Smooth muscle cell of the brain vasculature (primary cell): ENCODE measurements at places on chromosomes 5 and 9.

- no peak for DNase-seq
These were observed 41.3 kb downstream of the IRX2 start for GRCh38 chr5:2709976-2710689.

- no peak for DNase-seq
These were observed 1.9 kb upstream of the GPBP1 start for GRCh38 chr5:57171816-57172465.

DNA sequence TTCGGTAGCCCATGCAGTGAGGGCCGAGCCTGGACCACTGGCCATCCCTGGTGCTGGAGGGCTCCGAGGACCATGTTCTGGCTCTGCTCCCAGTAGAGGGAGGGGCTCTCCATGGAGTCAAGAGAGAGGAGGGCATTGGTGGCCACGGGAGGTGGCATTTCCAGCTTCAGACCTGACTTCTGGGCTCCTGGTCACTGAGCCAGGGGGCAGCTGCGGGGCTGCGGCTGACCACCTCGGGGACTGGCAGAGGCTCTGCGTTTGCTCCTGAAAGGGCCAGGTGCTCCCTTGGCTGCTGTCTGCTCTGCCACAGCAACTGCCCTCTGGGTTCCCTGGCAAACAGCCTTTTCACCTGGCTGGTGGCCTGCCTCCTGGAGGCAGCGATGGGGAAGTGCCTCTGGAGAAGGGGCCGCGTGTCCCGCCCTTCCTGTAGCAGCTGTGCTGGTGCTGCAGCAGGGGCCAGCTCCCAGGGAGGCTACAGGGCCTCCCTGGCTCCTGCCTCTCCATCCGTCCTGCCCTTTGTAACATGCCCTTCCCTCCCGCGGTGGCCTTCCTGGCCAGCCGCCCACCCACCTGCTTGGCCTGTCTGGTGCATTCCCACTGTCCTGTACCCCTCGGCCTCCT lies 144.6 kb downstream of the CACNA1B start:
- DNase-seq: no peak

DNA sequence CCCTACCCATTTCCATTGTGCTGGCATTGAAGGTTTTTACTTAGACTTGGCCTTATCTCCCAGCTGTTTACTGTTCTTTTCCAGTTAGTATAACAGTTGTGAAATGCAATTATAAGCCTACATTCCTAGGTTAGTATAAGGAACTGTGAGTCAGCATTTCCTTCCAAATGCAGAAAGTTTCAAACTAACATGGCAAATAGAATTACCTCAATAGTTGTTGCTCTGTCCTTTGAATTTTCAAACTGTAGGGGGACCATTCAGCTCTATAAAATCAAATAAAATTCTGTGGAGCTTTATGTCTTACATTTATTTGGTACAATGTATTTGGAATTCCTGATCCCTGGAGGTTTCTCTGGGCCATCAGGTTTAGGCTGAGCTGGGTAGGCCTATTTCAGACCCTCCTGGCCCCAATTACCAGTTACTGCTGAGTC lies 47.2 kb downstream of the ARHGEF28 start:
- DNase-seq: no peak

GRCh38 chr9:86275962-86276361 lies 6.4 kb downstream of the ISCA1 start:
- no peak for DNase-seq

DNA sequence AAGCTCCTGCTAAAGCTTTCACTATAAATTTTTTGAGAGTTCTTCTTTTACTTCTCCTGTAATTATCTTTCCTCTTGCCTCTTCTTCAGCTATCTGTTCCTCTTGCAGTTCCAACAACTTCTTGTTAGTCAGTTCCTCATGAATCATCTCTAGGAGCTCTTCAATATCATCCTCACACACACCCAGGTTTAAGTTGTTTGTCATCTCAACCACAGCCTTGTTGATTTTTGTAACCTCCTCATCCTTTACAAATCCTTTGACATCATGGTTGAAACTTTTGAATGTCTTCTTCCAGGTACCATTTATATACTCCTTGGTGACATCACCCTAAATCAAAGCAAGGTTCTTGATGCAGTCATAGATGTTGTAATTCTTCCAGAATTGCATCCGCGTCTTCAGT lies 106.3 kb upstream of the MAMDC2 start:
- no peak for DNase-seq
